ENCODE measurements at places on chromosomes 5 and 9.

GRCh38 chr5:98630621-98631020, 142.8 kb upstream of the RGMB start:
- DNase-seq: no peak

DNA sequence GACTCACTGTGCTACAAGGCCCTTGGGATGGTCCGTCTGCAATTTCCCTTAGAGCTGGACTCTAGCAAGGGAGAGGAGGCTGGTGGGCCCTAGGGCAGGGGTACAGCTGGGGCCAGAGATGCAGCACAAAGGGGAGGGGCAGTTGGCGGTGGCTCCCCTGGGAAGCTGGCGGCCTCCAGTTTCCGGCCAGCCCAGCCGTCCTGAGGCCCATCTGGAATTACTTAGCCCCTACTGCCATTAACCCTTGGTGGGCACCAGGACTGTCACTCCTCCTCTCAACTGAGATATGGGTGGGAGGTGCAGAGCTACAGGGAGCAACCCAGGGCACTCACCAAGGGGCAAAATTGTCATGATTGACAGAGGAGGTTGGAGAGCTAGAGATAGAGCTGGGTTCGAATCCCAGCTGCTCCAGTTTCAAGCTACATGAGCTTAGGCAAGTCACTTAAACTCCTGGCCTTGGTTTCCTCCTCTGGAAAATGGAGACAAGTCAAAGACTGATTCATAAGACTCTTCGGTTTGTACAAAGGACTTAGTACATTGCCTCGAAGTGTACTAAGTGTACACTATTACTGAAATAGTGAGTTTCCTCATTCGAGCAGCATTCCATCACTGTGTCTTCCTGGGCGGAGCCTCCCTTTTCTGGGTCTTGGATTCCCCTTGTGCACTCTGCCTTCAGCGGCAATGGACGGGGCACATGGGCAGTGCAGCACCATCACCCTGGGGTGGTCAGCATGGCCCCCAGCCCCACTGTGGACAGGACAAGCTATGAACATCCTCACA, 2.7 kb upstream of the PDGFRB start:
- no peak for DNase-seq

- no peak for DNase-seq
Measured at GRCh38 chr9:72882117-72882775, 70.6 kb downstream of the ALDH1A1 start.

DNA sequence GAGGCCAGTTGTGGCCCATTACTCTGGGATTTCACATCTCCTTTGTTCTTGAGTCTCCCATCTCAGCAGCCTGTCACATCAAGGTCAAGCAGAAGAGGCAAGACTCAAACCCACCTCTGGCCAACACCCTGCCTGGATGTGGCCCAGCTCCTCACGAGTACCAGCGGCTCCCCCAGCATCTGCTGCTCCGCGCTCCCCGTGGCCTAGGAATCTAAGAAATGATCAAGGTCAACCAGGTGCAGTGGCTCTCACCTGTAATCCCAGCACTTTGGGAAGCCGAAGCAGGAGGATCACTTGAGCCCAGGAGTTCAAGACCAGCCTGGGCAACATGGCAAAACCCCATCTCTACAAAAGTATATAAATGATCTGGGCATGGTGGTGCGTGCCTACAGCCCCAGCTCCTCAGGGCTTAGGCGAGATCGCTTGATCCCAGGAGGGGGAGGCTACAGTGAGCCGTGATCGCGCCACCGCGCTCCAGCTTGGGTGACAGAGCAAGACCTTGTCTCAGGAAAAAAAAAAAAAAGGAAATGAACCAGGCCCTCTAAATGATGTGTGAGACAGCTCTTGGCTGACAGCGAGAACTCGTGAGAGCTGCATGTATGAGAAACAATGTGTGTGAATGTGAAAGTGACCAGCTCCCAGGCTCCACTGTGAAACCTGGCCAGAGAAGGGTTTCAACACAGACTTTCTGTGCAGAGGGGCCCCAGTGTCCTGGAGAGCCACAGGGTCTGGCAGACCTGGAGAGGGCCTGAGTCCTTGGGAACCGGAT, 61.6 kb upstream of the ANGPTL2 start:
- peak; percentile 51 for DNase-seq

DNA sequence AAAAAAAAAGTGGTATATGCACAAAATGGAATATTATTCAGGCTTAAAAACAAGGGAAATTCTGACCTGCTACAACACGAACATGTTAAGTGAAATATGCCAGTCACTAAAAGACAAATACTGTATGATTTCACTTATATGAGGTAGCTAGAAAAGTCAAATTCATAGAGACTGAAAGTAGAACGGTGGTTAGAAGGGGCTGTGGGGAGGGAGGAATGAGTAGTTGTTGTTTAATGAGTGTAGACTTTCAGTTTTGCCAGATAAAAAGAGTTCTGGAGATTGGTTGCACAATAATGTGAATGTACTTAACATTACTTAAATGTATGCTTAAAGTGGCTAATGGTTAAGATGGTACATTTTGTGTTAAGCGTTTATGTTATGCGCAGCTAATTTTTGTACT, 79.5 kb upstream of the IL12B start:
- DNase-seq: no peak

DNA sequence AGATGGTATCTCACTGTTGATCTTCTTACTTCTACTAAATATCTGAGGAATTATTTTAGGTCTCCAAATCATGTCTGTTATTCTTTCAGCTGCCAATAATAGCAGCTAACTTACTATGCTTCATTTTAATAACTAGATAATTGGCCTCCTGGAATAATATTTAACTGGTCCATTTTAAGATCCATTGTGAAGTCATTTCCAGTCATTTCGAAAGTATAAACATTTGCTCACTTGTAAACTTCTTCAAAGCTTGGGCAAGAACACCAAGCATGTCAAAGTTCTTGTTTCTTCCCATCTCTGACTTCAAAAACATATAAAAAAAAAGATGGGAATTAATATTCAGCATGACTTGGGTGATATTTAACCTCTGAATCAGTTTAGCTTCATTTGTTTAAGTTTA, 61.4 kb upstream of the MRPS30 start:
- no peak for DNase-seq

DNA sequence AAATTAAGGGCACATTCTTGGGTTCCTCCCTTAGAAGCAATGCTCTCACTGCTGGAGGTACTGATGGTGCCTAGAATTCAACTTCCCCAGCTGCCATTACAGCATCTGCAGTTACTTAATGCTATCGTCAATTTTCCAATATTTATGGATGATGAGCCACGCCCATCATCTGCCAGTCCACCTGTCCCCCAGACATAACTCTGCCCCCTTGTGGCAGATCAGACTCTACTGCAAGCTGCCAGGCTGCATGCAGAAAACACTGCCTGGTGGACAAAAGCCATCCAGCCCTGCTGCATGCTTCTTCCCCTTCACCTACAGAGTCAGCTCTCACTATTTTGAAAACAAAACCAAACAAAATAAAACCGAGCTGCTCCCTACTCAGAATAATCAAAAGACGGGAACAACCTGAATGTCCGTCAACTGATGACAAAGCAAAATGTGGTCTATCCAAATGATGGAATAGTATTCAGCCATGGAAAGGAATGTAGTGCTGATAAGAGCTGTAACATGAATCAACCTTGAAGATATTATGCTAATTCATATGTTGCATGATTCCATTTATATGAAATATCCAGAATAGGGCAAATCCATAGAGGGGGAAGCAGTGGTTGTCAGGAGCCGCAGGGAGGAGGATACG, 66.4 kb downstream of the RETREG1 start:
- no peak for DNase-seq

DNA sequence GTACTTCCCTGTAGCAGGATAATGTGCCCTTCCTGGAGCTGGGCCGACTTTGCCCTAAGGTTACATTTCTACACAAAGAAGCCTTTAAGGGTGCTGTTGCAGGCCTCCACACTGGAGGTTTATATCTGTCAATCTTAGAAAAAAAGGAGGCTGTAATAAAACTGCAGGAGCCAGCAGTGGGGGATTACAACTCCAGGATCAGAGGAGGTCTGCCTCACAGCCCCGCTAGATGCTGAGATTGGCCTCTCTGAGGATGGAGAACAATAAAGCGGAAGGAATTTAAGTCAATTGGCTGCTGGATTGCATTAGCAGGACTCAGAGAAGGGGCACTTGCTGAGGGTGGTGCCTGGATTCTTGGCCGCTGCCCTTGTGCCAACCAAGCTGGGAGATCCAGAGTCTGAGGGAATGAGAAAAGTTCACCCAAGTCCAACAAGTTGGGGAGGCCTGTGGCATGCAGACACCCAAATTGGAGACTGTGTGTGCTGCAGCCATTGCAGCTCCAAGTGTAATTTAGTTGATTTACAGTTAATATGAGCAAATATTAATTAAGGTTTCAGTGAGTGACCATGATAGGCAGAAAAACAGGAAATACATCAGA, 99.0 kb upstream of the SSBP2 start:
- no peak for DNase-seq

- no peak for DNase-seq
Measured at GRCh38 chr9:106218427-106218826, 524.1 kb downstream of the TMEM38B start.

GRCh38 chr5:72301557-72301956, 18.5 kb downstream of the MRPS27 start:
- DNase-seq: no peak

DNA sequence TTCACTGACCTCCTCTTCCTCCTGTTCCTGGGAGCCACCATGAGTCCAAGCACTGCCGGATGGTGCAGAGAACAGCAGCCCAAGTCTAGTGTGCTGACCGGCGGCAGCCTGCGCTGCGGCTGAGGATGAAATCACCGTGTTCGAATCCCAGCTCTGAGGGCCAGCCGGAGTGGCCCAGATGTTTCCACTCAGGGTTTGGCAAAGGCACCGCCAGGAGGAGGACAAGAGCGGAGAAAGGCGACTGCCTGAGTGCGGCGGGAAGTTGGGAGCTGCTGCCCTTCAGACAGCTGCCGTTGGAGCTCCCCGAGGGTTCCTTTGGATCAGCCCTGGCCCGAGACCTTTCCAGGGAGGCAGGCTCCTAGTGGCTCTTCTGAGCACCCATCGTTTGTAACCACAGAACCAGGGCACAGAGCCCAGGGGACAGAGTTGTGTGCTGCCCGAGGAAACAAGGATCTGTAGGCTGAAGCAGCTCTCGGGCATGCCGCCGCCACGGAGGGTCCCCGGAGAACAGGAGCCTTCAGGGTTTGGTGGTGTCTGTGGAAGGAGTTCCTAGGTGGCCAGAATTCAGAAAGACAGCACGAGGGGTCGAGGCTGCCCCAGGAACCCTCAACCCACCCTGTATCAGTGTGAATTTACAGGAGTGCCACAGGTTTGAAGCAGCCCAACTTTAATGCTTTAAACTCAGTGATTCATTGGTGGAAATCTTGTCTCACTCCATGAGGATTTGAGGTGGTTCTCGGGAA, 115.6 kb upstream of the COL5A1 start:
- DNase-seq: no peak

GRCh38 chr9:101457003-101457402, 21.4 kb upstream of the ALDOB start:
- DNase-seq: no peak

DNA sequence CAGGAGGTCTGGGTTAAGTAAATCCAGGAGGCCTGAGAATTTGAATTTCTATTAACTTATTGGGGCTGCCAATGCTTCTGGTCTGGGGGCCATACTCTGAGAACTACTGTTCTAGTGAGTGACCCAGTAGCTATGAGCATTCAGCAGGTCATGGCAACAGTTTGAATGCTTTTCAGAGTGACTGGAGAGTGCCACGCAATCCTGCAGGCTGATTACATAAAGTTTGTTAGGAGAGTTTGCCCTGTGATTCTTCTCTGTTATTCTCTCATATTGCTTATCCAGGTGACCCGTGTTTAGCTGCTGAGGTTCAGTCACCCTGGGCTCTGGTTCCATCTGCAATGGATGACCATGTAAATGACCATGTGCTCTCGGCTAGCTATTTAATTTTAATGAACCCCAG, 22.2 kb upstream of the TMED7 start:
- no peak for DNase-seq

GRCh38 chr9:20030221-20030620, 241.4 kb upstream of the SLC24A2 start:
- DNase-seq: no peak

- no peak for DNase-seq
Measured at GRCh38 chr5:170497311-170498038, 6.3 kb upstream of the KCNIP1 start.

DNA sequence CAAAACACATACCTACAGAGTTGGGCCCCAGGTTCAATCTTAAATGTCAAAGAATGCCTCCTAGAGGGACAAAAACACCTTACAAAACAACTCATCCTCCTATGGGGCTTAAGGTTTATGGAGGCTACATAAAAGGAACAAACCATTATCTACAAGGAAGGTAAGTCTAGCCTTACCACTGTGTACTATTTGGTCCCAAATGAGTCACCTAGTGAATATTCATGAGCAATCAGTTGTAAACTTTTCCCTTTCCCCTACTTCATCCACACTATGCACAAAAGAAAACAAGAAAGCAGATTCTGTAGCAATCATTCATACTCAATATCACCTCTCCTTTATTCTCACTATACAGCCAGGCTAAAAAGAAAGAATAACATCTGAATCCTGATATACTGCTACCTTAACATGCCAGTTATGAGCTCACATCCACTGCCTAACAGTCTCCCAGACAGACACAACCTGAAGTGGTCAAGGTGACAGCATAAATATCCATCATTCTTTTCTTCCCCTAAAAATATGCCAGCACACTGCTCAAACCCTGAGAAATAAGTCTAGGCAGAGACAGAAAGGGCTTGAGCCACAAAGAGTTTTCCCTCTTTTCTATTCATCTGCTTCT, 6.2 kb downstream of the OXCT1 start:
- no peak for DNase-seq

DNA sequence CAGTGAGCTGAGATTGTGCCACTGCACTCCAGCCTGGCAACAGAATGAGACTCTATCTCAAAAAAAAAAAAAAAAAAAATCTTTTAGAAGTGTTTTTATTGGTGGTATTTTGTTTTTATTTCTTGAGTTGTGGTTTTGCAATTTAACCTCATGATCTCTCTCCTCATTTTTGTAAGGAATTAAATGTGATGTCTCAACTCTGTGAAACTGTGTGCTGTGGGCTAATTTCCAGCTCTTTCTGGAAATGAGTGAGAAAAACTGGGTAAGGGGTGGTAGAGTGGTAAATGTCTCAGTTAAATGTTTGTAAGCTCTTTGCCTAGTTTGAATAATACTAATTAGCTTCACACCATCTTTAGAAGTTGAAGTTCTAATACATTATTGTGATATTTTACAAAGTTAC, 29.0 kb downstream of the ACO1 start:
- DNase-seq: no peak

DNA sequence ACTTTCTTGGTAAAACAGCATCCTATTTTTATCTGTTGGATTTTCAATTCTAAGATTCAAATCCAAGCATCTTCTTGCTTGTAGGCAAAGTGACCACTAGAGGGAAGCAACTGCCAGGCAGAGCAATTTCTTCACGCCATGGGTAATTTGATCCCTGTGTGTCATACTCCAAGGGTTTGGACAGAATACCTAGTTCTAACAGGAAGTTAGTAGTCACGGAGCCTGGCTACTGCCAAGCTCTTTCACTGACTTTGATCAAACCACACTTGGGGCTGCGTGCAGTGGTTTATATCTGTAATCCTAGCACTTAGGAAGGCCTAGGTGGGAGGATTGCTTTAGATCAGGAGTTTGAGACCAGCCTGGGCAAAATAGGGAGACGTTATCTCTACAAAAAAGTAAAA, 473.6 kb upstream of the TNC start:
- peak; percentile 96 for DNase-seq
